ENCODE measurements at places on chromosomes 1 and 21.

DNA sequence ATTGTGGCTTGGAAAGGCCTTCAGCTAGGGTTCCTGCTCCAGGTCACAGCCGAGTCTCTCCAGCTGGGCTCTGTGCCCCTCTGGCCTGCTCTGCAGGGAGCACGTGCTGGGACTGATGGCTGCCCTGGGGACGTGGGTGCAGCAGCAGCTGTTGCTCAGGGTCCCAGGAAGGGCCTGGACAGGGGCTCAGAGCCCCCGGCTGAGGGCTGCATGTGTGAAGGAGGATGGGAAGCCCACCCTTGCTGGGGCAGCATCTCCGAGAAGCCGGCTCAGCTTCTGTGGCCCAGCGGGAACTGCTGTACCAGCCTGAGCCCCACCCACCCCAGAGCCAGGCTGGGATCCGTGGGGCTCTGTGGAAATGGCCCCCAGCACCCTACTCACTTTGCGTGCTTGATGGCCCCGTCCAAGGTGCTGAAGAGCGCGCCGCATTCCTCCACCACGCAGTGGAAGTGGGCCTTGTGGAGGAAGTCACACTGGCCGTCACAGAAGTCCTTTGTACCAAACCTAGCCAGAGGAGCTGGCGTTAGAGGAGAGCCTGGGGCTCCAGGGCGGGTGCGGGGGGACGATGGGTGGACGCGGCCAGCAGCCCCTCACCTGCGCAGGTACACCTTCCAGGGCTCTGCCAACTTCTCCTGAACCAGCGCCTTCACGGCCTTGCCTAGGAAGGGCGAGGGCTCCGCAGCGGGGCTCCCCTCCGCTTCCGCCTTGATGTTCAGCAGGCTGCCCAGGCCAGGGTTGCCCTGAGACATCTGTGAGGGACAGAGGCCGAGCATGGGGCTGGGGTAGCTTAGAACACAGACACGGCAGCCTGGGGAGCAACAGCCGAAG is 147.5 kb downstream of the CASZ1 start:
- DNase-seq = no peak

GRCh38 chr1:218459878-218460711 is 115.0 kb downstream of the TGFB2 start:
- DNase-seq = no peak

DNA sequence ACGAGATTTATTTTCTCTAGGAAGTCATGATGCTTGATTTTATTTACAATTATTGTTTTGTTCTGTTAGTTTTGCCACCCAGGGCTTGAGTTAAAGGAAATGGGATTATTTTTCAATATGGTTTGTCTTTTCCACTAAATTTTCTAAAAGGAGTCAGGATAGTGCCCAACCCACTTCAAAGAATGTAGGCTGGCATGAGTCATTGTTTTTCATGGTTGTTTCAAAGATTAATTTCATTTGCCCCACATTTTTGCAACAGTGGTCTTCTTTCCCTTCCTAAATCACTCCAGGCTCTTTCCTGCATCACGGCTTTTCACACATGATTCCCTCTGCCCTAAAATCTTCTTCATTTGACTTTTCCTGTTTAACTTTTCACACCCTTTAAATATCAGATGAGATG is 2.5 kb downstream of the SLAMF6 start:
- no peak for DNase-seq

- DNase-seq = no peak
Observed at GRCh38 chr1:64312431-64312830, 109.0 kb downstream of the UBE2U start.

GRCh38 chr1:22317231-22317919 is 134.3 kb upstream of the ZBTB40 start:
- DNase-seq = no peak

GRCh38 chr1:151945725-151946722 is 36.7 kb upstream of the THEM4 start:
- DNase-seq = no peak

- no peak for DNase-seq
Observed at GRCh38 chr21:36430841-36431240, 45.6 kb downstream of the CHAF1B start.
